ENCODE measurements at places on chromosomes 12 and 14. TPM values are rescaled to one million over a fixed set of nuclear protein-coding genes. Genes with fewer than 3 reads are reported as not detected.

The LTB4R2 gene
- 2.1 TPM for total RNA-seq

The LALBA gene
- not detected for total RNA-seq

The PRMT5 gene
- total RNA-seq: 99.6 TPM

The CLIP1 gene
- total RNA-seq: 36.6 TPM

The ANKRD33 gene
- not detected for total RNA-seq

The KRT71 gene
- total RNA-seq: not detected

The ENDOU gene
- total RNA-seq: not detected

The ACSS3 gene
- total RNA-seq: not detected

The PTPRO gene
- total RNA-seq: 0.12 TPM

The CCDC38 gene
- 0.08 TPM for total RNA-seq

The LBHD2 gene
- total RNA-seq: 0.27 TPM

The EIF2B1 gene
- 34.3 TPM for total RNA-seq

The EXOC3L4 gene
- 1.4 TPM for total RNA-seq

The KRT73 gene
- total RNA-seq: not detected

The ASPG gene
- not detected for total RNA-seq

The KLRB1 gene
- total RNA-seq: not detected

The KLHL42 gene
- 21.0 TPM for total RNA-seq

The FAM181A gene
- not detected for total RNA-seq

The TSPAN31 gene
- total RNA-seq: 15.2 TPM

The SCFD1 gene
- 42.8 TPM for total RNA-seq

The FOXN4 gene
- 0.20 TPM for total RNA-seq

The SLC8A3 gene
- total RNA-seq: not detected

The KRT6C gene
- total RNA-seq: not detected

Data from A549 treated with Mapracorat at 1 μM for 4 hours (cell line).